Fibroblast of skin of scalp (primary cell): ENCODE measurements at places on chromosomes 5 and 9.
A peak's percentile ranks its signal among the peaks of the same experiment; 100 is the strongest.

DNA sequence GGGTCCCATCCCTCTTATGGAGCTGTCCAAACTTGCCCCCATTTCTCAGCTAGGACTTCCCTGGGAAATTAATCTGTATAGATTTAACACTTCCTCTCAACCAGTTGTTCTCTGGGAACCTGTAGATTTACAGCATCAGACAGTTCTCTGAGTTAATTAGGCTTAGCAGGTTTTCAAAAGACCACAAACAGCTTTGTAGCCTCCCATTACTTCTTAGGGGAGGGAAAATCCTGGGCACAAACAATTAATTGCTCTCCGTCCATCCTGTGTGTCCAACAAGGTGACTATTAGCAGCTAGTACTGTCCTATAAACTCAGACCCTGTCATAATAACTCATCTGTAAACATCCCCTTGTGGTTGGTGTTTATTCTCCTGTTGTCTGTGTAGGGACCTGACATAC is 197.9 kb downstream of the GOLPH3 start:
- no peak for DNase-seq

DNA sequence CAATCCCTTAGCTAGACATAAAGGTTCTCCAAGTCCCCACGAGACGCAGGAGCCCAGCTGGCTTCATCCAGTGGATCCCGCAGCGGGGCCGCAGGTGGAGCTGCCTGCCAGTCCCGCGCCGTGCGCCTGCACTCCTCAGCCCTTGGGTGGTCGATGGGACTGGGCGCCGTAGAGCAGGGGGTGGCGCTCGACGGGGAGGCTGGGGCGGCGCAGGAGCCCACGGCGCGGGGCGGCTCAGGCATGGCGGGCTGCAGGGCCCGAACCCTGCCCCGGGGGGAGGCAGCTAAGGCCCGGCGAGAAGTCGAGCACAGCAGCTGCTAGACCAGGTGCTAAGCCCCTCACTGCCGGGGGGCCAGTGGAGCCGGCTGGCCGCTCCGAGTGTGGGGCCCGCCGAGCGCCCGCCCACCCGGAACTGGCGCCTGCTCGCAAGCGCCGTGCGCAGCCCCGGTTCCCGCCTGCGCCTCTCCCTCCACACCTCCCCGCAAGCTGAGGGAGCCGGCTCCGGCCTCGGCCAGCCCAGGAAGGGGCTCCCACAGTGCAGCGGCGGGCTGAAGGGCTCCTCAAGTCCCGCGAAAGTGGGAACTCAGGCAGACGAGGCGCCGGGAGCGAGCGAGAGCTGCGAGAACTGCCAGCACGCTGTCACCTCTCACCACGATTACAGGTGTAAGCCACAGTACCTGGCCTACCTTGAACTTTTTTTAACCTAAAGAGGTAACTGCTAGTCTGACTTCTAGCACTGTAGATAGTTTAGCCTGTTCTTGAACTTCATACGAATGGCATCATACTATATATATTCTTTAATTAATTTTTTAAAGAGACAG is 35.5 kb downstream of the PTGS1 start:
- DNase-seq, result no peak

- DNase-seq, result no peak
Measured at GRCh38 chr9:127223810-127224177, 40.8 kb upstream of the GARNL3 start.

- no peak for DNase-seq
Measured at GRCh38 chr5:89043676-89044075, 160.7 kb upstream of the MEF2C start.

GRCh38 chr5:99614888-99615287 is 686.1 kb upstream of the CHD1 start:
- no peak for DNase-seq

- DNase-seq, result no peak
Measured at GRCh38 chr9:127781806-127782205, 3.3 kb upstream of the SH2D3C start.

DNA sequence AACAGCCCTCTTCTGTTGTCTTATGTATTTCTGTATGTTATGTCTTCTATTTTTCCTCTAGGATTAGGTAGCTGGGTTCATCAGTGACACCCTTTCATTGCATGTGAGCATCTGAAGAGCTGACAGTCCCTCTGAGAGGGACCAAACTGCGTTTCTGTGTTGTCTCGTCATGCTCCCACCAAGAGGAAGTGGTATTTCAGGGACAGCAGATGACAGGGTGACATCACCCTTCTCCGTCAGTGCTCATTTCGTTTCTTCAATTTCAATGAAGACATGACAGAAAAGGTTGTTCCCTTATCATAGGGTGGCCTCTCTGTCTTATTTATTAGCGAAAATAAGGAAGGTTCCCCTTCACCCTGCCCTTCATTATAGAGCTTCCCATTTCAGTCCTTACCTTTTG is 225.9 kb upstream of the NR4A3 start:
- DNase-seq, result no peak

DNA sequence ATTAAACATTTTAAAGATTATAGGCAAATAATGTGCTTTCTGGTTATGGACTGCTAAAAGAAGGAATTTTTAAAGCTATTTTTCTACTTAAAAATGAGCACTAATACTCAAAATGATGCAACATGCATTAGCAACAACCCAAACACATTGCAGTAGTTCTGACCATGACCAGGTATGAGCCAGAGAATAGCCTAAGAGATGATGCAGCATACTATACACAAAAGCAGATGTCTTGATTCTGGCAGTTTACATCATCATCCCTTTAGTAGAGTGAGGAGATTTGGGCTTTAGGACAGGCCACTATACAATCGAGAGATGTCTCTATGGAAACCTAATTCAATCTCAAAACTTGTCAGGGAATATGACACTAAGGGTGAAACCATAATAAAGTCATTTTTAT is 307.1 kb downstream of the PRR16 start:
- no peak for DNase-seq

DNA sequence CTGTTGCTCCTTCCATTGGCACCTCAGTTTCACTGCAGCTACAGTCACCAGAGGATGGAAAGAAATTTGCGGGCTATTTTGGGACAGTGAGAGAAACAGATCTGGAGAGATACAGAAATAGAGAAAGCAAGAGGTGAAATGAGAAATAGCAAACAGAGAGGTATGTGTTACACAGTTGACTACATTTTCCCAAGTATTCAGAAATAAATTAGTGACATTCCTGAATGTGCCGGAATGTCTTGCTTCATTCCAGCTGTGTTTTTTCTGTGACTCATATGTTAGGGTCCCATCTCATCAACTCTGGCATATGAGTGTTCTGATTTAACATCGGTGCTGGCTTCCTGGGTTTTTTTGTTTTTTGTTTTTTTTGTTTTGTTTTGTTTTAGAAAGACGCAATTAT is 63.8 kb upstream of the ZNF462 start:
- DNase-seq, result peak; percentile 95

GRCh38 chr5:159844267-159845121 is 71.8 kb upstream of the ADRA1B start:
- DNase-seq, result no peak

GRCh38 chr5:87268126-87268969 is 665 bp downstream of the RASA1 start:
- peak; percentile 63 for DNase-seq

DNA sequence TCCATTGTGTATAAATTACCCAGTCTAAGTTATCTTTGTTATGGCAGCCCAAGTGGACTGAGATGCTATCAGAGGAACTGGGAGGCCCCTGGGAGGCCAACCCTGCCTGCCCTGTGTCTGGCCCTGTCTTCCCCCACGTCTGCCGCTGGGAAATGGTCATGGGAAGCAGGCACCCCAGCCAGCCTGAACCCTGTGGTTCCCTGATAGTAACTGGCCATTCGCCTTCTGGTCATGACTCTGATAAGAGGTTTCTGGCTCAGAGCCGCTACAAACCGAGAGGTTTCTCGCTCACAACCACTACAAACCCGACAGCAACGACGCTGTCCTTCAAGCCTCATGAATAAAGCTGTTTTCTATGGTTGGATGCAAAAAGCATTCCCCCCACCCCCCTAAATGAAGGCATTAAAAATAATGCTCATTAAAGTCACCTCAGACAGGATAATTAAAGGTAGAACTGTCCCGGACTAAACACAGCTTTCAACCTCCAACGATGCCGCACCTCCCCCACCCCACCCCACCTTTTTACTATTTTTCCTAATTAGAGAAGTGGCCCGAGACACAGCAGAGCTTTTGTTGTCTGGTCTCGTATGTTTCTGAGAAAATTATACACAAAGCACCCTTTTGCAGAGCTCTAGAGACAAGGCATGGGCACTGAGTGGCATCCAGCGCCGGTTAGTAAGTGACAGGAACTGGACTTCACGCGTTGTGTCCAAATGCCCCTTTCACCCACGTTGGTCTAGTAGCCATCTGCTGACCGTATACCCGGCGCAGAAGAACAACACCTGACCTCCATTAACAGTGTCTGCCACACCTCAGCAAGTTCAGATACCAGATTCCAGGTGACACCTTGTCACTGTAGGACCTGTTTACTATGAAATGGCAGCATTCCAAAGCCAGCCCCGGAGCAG is 140.8 kb downstream of the COL23A1 start:
- no peak for DNase-seq

DNA sequence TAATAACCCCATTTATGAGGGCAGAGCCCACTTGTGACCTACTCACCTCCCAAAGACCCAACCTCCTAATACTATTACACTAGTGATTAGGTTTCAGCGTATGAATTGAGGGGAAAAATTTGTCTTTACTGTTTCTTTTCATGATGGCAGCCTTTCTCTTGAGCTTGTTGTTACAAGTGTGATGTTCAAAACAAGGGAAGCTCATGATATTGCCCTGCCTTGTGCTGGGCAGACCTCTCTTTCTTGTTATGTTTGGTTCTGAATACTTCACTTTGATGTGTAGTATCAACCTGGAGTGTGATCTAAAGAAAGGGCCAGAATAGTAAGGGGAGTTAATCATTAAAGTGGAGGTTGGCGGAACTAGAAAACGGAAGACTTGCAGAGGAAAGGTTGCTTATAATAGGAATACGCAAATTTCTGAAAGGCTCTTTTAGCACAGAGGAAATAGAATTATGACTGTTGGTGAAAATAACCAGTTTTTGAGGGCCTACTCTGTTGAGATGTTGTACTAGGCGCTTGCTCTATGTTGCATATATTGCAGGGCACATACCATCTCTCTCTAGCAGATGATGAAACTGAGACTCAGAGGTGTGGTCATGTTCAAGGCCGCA is 68.2 kb downstream of the MELK start:
- no peak for DNase-seq

- no peak for DNase-seq
Measured at GRCh38 chr5:71666321-71666720, 52.8 kb upstream of the CARTPT start.

DNA sequence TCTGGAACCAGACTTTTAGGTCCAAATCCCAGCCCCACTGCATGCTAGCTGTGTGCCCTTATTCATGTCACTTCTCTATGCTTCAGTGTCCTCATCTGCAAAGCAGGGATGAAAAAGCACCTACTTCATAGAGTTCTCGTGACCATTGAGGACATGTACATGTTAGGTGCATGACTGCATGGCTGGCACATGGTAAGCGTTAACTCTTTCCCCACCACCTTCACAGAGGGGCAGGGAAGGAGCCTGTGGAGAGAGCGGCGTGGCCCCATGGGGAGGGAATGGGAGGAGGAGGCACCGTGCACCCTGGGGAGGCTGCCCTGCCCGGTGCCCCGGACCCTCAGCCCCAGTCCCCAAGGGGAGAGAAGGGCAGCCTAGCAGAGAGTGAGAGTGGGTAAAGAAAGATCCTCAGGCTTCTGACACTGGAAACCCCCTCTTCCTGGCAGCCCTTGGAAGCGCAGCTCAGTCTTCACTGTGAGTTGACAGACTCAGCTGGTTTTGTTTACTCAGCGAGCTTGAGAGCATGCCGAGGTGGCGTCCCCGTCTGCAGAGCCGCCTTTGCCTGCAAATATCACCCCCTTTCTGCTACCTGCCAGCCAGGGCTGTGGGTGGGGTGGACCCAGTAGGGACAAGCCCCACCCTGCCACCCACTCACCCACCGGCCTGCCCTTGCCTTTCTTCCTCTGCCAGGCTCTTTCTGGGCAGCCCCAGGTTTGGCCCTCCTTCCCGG is 10.6 kb upstream of the ANGPTL2 start:
- peak; percentile 57 for DNase-seq

DNA sequence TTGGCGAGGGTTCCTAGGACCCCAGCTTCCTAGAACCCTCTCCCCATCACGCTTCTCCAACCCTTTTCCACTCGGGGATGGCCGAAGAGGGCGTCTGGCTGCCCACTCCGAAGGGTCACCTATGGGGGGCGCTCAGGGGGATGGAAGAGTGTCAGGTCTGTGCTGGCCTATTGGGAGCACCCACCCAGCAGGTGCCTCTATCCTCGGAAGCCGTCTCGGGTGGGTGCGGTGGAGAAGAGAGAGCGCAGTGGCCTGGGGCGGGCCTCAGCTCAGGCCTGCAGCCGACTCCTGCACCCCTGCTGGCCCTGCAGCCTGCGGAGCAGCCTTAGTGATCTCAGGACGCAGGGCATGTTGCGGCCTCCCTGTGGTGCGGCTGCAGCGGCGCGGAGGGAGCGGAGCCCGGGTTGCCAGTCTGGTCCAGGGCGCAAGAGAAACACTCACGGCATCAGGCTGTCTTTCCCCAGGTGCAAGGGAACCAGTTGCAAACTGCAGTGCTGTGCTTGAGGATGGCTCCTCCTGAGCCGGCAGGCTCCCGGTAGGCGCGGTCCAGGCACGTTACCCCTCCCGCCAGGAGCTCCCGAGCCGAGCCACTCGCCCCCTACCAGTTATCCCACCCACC is 1.5 kb upstream of the IRX2 start:
- DNase-seq, result peak; percentile 28

DNA sequence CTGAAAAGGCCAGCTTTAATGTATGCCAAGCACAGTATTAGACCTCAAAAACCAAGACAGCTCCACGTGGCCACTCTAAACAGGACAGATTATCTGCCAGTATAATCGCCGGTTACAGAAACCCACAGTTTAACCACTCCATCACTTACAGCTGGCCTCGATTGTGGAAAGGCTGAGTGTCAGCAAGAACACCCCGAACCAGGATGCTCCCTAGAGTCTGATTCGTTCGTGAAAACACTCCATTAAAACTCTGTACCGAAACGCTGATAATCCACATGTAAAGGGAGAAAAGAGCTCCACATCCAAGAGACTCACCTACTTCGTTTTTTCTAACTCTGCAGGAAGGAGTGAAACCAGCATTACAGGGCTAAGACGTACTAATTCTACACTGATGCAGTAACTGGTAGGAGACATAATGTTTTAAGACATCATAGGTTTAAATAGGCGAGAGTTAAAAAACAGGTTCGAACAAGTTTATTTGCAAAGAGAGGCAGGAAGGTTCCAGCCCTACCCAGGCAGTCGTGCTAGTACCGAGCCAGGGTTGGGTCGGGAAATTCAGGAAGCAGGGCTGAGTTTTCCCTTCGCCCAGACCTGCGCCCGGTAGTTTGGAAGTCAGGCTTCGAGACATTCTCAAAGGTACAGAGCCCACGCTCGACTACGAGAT is 949 bp downstream of the SERINC5 start:
- DNase-seq, result no peak
